Cerebellar nuclear complex (tissue), 1 donor: ENCODE measurements at places on chromosomes 1 and 21.

DNA sequence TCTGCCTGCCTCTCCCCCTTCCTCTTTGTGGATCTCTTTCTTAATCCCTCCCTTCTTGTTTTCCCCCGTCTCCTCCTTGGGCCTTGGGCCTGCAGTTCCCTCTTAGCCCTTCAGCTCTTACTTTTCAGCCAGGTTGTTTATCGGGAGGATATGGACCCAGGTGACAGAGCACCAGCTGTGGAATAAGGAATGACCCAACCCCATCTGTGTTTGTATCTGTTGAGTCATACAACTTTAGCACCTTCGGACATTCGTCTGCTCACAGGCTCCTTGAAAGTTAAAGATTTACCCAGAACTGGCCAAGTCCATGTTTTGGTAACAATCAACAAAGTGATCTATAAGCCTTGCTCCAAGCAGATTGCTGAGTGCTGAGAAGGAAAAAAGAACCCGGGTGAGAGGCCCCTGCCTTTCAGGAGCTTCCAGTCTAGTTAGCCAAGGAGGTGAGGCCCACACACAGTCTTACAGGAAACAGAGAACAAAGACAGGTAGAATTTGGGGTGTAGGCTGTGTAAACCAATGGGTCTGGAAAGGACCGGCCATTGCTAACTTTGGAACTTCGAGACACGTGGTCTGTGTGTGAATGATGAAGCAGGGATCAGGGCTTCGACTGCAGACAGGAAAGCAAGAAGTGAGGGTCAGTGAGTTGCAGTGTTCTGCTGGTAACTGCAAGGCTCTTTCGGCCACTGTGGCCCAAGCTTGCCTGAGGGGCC lies 66.7 kb upstream of the F3 start:
- no peak for DNase-seq

DNA sequence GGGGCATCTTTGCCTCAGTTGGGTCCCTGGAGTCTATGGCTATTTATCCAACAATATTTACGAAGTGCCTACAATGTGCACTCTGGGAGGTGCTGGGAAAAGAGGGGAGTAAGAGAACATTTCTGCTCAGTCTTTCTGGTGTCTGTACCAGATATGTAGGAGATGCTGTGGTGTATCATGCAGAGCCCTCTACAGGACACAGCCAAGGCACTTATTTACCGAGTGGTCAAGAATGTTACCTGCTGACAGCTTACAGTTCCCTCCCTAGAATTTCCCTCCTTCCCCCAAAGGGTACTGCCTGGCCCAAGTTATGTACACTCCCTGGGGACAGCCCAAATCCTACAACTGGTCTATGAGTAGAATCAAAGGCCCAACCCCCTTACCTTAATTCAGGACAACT lies 177.7 kb downstream of the C1orf94 start:
- DNase-seq = no peak

GRCh38 chr1:224864006-224864405 lies 65.5 kb upstream of the DNAH14 start:
- no peak for DNase-seq

DNA sequence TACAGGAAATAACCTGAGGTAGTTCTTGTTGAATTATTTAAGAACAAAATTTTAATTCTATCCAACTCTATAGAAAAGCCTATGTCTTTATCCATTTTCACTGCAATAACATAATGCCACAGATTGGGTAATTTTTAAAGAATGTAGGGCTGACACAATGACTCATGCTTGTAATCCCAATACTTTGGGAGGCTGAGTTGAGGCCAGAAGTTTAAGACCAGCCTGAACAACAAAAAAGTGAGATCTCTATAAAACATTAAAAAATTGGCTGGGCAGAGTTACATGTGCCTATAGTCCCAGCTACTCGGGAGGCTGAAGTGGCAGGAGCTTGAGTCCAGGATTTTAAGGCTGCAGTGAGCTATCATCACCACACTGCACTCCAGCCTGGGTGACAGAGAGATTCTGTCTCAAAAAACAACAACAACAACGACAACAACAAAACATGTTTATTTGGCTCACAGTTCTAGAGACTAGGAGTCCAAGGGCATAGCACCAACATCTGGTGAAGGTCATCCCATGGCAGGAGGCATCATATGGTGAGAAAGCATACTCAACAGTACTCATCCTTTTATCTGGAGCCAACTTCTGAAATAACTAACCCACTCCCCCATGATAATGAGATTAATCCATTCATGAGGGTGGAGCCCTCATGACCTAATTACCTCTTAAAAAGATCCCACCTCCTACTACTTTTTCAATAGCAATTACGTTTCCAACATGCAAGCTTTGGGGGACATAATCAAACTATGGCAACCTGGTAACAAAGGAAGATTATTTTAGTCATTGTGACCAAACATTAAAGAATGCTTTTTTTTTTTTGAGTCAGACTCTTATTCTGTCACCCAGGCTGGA lies 59.6 kb downstream of the ABL2 start:
- DNase-seq = no peak

GRCh38 chr21:40200946-40201345 lies 333.7 kb downstream of the PCP4 start:
- DNase-seq = no peak

GRCh38 chr1:221100611-221101010 lies 221.4 kb downstream of the HLX start:
- DNase-seq = no peak

DNA sequence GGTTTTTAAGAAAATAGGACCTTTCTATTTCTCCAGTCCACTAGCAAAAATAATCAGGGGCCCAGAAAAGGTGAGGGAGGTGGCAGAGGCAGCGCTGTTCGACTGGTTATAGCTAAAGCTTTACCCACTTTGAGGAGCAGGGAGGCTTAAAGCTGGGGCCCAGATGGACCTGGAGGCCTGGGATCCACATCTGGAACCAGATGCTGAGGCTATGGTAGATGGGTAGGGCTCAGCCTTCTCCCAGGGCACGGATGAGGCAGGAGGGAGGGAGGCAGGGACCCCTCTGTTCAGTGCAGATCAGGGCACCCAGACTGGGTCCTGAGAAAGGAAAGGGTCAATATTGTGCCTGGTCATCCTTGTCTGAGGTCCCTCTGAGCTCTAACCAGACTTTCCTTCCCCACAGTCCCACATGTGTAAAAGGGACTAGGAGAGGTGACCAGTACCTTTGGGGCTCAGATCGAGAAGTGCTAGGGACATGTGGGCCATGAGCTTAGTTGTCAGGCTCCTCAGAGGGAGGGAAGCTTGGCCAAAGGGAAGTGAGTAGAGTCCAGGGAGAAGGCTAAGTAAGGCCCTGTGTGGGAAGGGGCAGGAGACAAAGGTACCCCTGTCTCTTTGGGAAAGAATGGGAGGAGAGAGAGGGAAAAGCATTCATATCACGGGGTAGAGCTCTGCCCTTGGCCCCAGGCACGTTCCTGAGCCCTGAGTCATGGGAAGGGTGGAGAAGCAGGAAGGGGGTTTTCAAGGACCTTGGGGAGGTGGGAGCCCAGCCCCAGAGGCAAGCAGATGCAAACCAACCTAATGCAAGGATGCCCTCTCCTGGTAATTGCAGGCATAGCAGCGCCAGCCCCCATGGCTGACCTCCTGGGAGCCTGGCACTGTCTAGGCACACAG lies 15.4 kb downstream of the LMNA start:
- DNase-seq = no peak

DNA sequence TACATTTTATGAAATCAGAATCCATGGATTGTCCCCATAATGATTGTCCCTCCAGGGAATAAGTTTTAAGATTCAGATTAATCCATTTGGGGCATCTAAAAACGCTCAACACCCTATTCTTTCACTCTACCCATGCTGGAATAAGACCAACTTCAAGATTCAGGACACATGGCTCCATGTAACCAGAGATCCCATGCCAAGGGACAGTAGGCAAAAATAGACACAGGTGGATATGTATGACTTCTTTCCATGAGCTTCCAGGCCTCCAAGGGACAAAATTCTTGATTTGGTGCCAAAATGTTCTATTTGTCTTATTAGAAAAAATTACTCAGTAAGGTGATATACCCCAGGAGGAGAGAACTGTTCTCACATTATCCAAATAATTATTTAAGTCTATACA lies 178.8 kb downstream of the NRIP1 start:
- DNase-seq = no peak

DNA sequence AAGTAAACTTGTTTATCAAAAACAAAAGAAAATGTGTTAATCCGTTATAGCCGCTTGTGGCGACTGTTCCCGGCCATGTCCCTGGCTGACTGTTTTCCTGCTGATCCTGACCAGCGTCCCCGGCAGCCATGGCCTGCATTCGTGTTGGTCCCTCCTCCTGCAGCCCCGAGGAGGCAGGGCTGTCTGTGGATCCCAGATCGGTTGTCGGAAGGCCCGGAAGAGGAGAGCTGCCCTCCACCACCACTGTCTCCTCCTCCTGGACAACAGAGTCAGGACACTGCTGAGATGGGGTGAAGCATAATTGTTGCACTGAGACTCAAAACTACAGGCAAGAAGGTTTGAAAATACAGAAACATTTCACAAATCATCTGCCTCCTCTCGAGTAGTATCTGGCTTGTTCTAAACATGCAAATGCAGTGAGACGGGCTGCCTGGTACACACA lies 3.6 kb upstream of the MXRA8 start:
- DNase-seq = no peak

DNA sequence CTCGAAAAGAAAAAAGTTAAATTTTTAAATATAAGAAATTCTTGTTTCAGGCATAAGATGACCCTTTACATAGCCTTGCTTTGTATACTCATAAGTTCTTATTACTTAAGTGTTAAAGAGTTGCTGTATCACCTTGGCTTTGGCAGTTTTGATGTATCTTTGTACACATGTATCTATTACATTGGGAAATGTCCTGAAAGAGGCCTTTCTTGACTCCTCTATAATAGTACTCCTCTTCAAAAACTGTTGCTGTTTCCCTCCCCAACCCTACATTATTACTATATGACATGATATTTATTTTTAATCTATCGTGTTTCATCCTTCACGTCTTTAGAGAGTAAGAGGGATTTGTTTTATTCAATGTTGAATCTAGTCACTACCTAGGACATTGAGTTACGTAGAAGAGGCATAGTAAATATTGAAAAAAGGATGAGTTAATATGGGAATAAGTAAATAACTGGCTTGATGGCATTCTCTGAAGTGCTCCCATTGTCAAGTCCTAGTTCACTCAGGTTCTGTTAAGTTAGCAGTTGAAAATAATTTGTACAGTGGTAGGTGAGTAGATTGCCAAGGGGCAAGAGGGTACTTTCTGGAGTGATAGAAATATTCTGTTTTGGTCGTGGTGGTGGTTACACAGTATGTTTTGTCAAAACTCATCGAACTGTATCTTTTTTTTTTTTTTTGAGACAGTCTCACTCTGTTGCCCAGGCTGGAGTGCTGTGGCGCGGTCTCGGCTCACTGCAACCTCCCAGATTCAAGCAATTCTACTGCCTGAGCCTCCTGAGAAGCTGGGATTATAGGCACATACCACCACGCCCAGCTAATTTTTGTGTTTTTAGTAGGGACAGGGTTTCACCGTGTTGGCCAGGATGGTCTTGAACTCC lies 8.2 kb downstream of the THRAP3 start:
- DNase-seq = no peak

DNA sequence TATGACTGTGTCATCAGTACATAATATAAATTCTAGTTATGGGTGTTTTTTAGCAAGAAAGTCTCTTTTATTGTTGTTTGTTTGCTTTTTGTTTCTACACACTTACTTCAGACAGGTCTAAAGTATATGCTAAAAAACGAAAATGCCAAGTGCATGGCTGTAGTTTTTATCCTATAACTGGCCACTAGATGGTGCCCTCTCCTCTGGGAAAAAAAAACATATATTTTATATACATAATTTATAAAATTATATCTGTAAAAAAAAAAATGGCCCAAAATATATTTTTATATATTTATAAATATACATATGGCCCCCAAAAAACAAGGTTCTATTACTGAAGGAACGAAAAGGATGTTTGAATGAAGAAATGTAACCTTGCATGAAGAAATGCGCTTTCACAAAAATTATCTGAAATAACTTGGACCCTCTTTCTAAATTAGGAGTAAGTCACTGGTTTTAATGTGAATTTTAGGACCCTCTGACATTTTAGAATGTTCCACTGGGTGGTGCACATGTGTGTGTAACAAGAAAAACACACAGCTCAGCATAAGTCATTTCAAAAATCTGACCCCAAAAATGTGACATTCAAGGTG lies 93.5 kb downstream of the TTLL7 start:
- DNase-seq = no peak

DNA sequence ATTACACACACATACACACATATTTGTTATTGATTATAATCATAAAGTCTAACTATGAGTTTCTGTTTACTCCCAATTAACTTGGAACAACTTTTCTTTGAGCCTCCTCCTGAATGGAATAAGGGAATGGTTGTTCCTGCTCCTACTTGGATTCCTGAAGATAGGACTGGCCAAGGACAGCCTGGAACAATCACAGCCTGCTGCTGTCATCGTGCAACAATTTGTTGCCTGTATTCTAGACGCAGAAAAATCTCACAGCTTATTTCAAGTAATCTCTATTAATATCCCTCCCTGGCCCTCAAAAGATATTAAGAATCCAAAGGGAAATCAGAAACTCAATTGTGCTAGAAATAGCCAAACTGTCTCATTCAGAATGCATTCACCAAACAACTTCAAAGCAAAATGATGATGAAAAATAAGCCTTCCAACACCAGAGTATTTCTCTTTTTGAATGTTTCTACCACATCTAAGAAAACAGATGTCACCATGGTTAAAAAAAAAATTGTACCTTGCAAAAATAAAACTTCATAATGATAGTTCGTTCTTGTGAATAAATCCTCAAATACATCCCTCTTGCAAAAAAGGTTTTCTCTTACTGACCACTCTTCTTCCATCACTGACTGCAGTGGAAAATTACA lies 30.9 kb downstream of the RCAN1 start:
- DNase-seq = no peak

DNA sequence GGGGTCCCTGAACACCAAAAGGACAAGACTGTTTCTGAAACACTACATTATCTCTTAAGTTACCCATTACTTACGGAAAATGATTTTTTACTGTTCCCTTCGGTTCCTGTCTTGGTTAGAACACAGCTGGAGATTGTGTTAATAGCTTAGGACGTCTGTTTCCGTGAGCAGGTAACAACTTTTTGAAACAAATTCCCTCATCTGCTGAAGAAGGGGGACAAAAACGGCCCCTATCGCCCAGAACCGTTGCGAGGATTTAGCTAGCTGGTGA lies 67.8 kb downstream of the SLC35A3 start:
- no peak for DNase-seq

DNA sequence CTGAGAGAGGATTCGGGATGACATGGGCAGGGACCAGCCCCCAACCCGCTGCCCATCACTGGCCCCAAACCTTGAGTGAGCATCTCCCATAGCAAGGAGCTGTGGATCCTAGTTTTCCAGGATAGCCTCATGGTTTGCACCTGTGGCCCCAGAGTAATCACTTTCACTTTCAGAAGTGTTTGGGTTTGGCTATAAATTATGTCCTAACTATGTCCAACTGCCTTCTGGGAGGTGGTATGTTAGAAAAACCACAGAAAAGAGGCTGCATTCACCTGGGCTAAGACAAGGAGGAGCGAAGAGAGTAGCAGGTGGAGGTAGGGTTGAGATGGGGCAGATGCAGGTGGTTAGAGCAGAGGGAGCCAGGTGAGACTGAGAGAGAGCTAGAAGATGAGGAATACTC lies 19.4 kb upstream of the CLIC6 start:
- no peak for DNase-seq
